Anterior cingulate cortex (tissue), 58 donors: ENCODE measurements at places on chromosomes 12 and 14.
A peak's percentile ranks its signal among the peaks of the same experiment; 100 is the strongest.

DNA sequence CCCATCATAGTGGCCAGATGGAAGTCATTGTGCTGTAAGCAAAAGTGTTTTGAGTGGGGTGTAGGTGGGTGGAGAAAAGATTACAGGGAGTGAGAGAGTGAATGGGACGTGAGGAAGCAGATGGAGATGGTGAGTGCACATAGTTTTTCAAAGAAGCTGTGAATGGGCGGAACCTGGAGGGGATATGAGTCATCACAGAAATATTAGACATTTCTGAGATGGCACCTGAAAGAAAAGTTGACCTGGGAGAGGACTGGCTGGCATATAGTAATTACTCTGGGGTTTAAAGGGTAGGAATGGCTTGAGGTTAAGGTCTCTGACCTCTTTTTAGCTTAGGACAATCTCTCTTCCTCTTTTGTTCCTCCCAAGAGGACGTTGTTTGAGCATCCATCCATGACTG, 50.5 kb downstream of the ANO4 start:
- DNase-seq, result no peak

- DNase-seq, result no peak
Observed at GRCh38 chr12:55515696-55516095, 23.5 kb downstream of the OR6C68 start.

DNA sequence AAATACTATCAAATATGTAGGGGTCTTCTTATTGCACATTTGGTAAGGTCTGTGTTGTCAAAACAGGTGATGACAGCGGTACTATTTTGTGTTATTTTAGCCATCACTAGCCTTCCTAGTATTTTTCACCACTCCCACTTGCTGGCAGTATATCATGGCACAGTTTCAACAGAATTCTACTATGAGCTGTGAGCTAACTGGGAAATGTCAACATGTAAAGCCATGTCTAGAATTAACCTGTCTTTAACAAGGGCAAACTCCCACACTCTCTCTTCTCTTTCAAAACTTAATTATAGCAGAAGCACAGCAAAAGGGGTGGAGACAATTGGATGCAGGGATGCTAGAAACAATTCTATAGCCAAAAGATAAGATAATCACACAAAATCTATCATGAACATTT, 253.4 kb downstream of the PAX9 start:
- no peak for DNase-seq

GRCh38 chr14:68788996-68789820, 3.7 kb downstream of the ZFP36L1 start:
- DNase-seq, result peak; percentile 63

DNA sequence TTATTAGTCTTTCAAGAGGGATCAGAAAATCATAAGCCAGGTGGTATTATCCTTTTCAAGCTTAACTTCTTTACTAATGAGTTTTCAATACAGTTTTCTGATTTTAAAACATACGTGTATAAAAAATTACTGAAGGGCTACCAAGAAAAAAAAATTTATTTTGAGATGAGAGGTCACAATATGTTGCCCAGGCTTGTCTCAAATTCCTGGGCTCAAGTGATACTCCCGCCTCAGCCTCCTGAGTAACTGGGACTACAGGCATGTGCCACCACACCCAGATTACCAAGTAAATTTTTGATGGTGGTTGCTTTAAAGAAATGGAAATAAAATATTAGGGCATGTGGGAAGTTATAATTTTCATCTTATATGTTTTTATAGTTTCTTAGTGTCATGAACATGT, 26.7 kb downstream of the ST8SIA1 start:
- no peak for DNase-seq

DNA sequence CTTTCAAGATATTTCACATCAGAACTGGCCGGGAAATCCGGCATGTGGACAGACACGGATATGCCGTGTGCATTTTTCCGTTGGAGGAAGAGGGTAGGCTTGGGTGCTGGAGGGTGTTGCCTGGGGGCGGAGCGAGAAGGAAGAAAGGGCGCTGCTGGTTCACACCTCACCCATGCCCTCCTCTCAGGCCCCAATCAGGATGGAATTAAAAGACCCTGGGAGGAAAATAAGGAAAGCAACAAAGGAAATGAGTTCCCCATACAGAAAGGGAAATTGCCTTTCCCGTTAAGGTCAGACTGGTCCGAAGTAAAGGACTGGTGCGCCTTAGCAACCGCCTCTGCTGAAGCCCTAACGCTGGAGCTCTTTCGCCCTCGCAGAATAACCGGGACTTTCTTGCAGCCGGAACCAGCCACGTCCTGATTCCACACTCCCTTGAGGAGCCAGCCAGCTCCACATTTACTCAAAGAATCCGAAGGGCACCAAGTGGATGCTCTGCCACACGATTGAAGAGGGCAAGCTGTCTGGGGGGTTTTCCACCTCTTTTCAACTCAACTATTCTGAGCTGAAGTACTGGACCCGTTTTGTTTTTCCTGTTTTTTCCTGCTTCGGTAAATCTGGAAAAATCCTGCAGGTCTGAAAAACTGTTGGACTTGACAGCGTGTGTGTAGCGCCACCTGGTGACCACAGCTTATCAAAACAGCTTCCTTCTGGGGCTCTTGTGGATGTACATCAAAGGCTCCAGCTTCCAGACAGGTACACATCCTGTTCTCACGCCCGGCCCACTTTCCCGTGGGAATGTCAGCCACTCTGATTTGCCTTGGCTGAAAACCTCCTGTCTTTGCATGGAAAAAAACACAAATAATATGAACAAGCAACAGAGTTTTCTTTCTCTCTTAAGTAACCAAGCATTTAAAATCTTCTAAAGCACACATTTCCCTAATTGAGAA, 37.6 kb upstream of the BCL2L14 start:
- peak; percentile 72 for DNase-seq

DNA sequence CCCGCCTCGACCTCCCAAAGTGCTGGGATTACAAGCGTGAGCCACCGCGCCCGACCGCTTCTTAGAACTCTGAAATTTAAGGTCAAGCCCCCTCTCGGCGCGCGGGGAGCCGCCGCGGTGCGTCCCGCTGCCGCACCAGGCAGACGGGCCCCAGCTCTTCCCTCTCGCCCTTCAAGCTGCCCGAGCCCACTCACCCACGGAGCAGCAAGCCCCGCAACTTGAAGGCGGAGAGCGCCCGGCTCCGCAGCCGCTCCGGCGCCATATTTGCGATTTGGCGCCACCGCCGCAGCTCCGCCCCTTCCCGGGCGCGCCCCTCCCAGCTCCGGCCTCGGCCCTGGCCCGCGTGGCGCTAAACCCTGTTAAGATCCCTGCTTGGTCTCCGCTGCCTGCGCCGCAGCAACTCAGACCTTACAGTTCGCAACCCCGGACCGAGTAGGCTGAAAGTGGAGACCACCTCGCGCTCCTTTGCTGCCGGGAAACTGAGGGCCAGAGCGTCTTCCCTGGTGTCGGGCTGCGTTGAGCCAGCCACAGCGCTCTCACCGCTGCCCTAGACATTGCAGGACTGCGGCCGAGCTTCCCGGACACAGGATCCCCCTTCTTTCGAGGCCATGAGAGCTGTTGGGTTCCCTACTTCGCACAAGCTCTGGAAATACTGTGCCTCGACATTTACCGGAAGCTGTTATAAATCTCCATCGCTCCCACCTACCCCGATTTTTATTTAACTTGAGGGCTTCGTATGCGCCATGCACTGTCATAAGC, at the start of gene POLE2:
Gene POLE2, minus strand, starts transcription at position 273 of the 759 bp plus-strand sequence. Its CDS starts 11 bp downstream, at position 262.
- DNase-seq, result peak; percentile 48
